Pancreas (tissue), 10 donors: ENCODE measurements at places on chromosomes 3 and 15.

- no peak for DNase-seq
Measured at GRCh38 chr3:130737622-130738021, 9.0 kb downstream of the PIK3R4 start.

- no peak for DNase-seq
Measured at GRCh38 chr15:84824260-84825007, 7.3 kb downstream of the ALPK3 start.

- no peak for DNase-seq
Measured at GRCh38 chr3:172520301-172520831, 2.9 kb downstream of the TNFSF10 start.

DNA sequence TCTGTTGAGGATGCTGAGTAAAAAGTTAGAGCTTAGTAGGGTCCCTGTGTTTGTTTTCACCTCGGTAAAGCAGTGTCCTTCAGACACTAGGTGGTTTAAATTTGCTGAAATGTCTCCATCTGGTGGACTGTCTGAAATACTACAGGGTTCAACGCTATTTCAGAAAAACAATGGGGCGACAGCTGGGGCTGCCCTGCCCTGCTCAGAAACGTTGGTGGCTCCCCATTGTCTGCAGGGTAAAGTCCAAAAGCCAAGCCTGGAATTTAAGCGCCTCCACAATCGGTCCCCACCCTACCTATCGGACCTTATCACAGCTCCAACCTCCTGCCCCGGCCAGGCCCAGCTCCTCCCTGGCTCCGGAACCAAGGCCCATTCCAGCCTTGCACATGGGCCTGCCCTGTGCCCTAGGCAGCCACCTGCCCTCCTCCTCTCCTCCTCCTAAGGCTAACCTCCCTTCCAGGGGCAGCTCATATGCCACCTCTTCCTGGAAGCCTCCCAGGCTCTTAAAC, 4.3 kb upstream of the TSEN2 start:
- no peak for DNase-seq

DNA sequence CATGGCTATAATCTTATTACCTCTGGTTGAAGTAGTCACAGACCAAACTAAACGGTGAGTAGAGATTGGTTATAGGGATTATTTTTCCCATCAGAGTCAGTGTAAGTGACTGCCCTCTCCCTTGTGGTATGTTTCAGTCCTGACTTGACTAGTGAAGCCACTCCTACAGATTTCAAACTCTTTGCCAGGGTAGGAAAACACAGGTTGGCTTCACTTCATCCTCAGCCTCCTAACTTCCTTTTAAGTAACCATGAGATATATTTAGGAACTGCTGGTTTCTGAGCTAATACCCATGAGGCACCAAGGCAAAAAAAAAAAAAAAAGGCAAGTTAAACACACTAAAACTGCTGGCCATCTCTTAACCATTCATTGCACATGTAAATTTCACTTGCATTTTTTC, 349.2 kb upstream of the MCTP2 start:
- DNase-seq, result no peak

DNA sequence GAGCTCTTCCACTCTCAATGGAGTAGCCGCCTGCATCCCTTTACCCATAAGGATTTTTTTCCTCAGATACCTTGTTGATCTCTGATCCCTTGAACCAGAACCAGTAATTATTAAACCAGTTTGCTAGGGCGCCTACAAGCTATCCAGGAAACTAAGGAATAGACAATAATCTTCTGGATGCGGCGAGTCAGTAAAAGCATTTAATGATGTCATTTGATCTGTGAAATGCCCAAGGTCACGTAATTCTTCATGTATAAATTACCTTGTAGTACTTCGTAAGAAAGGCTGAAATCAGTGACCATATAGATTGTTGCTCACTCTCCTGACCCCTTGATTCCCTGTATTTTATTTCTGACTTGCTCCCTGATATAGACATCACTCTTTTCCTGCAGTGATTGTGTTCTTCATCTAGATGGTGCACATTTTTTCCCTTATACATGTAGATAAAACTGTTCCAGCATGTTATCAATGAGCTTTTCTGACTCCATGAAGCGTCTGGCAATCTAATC, 548.6 kb upstream of the NAALADL2 start:
- no peak for DNase-seq

DNA sequence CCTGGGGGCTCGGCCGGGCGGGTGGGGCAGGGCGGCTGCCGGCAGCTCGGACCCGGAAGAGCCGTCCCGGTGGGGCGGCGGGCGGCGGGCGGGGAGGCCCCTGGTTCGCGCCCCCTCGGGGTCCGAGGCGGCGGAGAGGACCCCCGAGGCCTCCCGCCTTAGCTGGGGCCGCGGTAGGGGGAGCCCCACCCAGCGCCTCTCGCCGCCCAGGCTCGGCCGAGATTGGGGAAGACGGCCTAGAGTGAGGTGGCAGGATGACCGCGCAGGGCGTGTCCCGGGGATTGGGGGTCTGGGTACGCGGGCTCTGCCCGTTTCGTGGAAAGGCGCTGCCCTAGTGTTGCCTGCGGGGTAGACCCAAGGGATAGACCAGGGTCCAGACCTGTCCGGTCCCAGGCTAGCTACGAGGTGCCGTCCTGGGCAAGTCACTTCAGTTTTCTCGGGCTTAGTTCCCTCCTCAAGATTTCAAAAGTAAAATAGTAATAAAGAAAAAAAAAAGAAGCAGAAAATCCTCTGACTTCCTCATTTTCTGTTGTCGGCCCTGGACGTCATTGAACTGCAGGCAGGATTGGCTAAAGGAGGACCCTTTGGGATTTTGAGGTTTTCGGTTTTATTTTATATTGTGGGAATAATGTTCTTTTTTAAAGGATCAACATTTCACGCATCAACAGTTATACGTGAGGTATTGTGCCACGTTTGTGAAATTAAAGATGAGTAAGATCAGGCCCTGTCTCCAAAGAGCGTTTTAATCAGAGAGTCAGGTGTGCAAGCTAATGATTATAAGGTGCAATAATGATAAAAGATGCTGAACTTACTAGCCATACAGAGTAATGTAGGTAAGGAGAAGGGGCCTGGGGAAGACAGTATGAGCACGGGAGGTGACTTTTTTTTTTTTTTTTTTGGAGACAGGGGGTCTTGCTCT, 679 bp downstream of the IQGAP1 start:
- peak; percentile 77 for DNase-seq

DNA sequence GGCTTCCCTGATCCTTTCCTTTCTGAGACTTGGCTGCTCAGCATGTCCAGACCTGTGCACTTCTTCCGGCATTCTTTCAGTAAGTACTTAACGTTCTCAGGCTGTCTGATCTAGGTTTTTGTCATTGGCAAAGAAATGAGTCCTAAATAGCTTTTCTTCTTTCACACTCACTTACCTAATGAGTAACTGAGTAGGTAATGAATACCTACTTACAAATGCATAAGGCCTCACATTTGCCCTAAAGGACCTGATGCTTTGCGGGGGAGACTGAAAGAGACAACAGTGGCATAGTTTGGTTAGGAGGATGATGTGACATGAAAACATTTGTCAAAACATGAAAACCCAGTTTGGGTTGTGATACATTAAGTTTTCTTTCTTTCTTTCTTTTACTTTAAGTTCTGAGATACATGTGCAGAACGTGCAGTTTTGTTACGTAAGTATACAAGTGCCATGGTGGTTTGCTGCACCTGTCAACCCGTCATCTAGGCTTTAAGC, 516.7 kb upstream of the CFAP20DC start:
- no peak for DNase-seq

- no peak for DNase-seq
Measured at GRCh38 chr3:23537101-23537551, 268.6 kb upstream of the UBE2E1 start.

GRCh38 chr3:43207628-43208085, 78.7 kb upstream of the SNRK start:
- no peak for DNase-seq
